Activated naive CD4-positive, alpha-beta T cell treated with Interleukin-2 at 50 U/mL for 16 hours (primary cell): ENCODE measurements at places on chromosomes 6 and 20.

GRCh38 chr6:7697820-7698623, 27.9 kb upstream of the BMP6 start:
- DNase-seq, result no peak

- no peak for DNase-seq
Observed at GRCh38 chr6:13654496-13654895, 39.4 kb downstream of the NOL7 start.

DNA sequence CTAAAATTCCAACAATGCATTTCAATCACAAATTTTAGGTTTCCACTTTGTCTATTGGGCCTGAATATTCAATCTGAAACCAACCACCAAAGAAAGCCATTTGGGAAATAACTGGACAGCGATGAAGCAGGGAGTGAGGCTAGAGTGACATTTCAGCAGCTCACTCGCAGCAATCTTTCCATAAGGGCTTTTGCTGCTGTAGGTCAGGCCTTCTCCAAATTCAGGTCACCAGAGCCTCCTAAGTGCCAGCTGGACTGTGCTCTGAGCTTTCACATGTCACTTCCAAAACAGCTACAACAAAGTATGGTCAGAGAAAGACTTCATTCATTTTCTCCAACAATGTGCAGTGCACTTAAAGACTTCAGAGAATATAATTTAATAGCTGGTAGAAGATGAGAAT, 194.8 kb downstream of the FRK start:
- no peak for DNase-seq

DNA sequence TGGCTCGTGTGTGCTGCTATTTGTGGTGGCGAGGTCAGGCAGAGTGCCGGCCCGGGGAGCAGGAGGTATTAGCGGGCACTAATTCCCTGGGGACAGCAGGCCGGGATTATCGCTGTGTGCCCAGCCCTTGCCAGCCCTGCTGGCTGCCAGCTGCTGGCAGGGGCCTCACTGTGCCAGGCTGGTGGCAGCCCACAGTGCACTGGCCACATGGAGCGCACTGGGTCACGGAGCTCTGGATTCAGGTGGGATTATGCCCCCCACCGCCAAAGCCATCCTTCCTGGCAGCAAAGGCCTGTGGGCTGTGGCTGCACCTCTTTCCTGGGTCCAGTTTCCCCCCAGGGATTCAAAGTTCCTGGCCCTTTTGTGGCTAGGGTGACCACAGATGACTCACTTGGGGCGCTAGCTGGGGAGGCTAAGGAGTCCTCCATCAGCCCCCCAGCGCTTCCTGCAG, 59.7 kb downstream of the YTHDF1 start:
- DNase-seq, result no peak

DNA sequence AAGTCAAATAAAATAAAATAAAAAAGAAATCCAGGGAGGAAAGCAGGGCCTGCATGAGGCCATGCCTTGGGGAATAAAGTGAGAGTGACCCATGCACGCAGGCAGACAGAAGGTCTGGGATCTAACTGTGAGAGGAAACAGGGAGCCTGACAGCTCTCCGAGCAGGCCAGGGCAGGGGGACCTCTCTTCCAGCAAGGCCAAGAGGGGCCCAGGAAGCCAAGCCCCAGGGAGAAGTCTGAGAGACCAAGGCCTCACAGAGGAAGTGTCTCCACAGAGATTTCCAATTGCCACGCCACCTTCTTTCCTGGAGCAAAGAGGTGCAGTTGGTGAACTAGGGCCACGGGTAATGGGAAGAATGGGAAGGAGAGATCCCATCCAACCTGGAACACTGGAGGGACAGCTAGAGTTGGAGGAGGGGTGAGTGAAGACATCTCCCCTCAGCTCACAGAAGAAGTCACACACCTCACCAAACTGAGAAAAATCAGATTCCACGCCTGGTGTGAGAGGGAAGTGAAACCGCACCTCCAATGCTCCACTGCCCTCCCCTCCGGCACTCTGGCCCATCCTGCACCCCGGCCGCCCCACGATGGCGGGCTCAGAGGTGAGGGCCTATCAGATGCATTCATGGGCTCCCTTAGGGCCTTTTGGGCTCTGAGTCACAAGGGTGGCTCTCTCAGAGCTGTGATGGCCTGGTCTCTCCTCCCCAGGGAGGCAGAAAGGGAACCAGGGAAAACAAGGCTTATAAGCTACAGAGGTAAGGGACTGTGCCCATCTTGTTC, 25.1 kb upstream of the TAF8 start:
- DNase-seq, result no peak

DNA sequence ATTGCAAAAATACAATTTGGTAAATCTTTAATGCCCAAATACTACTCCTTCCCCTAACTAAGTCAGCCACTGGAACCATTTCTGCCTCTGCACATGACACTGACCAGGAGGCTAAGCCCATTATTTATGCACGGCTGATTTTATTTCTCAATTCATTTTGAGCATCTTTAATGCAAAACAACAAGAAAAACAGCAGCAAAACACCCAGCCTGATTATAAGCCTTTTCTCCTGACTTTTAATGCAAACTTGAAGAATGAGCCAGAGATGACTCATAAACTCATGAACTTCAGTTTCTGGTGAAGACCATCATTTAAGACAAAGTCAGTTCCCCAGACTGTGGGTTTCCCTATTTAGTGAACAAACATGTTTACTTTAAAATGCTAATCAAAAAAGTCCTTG, 51.6 kb downstream of the CYP24A1 start:
- DNase-seq, result no peak

DNA sequence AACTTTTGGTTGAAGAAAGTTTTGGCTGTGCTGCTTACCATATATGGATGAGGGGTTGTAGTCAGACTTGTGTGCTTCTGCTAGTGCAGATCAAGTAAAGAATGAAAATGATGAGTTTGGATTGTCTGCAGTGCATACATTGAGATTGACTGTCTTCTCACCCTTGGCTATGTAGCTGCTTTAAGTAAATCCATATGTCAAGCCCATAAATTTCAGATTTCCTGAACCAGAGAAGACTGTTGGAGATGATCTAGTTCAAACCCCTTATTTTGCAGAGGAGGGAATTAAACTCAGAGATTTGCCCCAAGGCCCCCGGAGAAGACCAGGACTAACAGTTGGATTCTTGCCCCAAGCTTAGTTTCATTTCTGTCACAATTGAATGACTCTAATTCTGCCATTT, 67.2 kb downstream of the PKIB start:
- no peak for DNase-seq
